Dermis lymphatic vessel endothelial cell (primary cell): ENCODE measurements at places on chromosomes 7 and 10. TPM values are rescaled to one million over a fixed set of nuclear protein-coding genes. Genes with fewer than 3 reads are reported as not detected.

CALHM3 gene
- not detected in 2 replicates for total RNA-seq

IFIT1 gene
- total RNA-seq = 0.77 and 1.5 TPM in 2 replicates

TMEM26 gene
- total RNA-seq = under 0.01 and 0.09 TPM in 2 replicates

CRYGN gene
- total RNA-seq = not detected in 2 replicates

TRIM74 gene
- 0.09 and 0.22 TPM in 2 replicates for total RNA-seq

ASB4 gene
- total RNA-seq = not detected in 2 replicates

SUN3 gene
- total RNA-seq = not detected in 2 replicates

NAT16 gene
- not detected in 2 replicates for total RNA-seq

KLF14 gene
- total RNA-seq = not detected in 2 replicates

CRPPA gene
- total RNA-seq = 1.8 and 1.9 TPM in 2 replicates

ARHGEF35 gene
- total RNA-seq = under 0.01 and 0.43 TPM in 2 replicates

GOLGA7B gene
- 0.09 and 0.11 TPM in 2 replicates for total RNA-seq

MRLN gene
- not detected in 2 replicates for total RNA-seq

CLEC2L gene
- total RNA-seq = not detected in 2 replicates

CRHR2 gene
- total RNA-seq = not detected in 2 replicates

NACAD gene
- total RNA-seq = 0.34 and 0.43 TPM in 2 replicates

NRG3 gene
- total RNA-seq = 10.6 and 15.2 TPM in 2 replicates

CRTAC1 gene
- 5.4 and 11.7 TPM in 2 replicates for total RNA-seq
